ENCODE measurements at places on chromosomes 3 and 15.

GRCh38 chr3:60384341-60384740 lies 866.9 kb downstream of the FHIT start:
- DNase-seq = no peak

GRCh38 chr15:35229085-35229484 lies 144.0 kb upstream of the NANOGP8 start:
- DNase-seq = no peak

DNA sequence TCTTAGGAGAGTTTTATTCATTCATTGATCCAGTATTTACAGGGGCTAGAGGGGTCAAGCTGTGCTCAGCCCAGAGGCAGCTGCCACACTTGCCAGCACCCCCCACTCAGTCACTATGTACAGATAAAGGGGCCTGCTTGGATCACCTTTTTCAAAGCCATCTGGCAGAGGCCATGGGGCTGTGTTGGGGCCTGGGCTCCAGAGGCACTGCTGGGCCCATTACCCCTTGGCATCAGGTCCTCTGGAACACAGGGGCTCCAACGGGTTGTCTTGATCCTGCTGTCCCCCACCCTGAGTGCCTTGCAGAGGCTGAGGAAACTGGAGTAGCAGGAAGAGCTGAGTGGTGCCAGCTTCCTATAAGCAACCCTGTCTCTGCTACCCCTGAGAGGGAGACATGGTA lies 43.9 kb downstream of the SEMA3G start:
- DNase-seq = no peak

- no peak for DNase-seq
Measured at GRCh38 chr15:33132722-33133345, 61.7 kb downstream of the FMN1 start.

DNA sequence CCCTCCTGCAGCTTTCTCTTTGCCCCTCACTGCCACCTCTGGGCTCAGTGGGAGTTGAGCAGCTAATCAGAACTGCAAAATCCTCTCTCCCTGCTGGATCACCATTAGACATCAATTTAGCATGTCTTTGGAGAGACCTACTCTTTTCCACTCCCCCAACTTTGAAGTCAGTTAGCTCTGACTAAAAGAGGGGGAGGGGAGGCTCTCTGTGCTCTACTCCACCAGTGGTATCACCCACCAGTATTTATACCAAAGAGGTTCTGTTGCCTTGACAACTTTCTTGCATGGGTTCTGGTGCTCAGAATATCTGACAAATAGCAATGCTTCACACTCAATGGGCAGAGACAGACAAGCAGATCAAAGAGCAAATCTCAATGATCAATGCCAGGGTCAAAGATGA lies 146.2 kb upstream of the ROPN1 start:
- DNase-seq = no peak

DNA sequence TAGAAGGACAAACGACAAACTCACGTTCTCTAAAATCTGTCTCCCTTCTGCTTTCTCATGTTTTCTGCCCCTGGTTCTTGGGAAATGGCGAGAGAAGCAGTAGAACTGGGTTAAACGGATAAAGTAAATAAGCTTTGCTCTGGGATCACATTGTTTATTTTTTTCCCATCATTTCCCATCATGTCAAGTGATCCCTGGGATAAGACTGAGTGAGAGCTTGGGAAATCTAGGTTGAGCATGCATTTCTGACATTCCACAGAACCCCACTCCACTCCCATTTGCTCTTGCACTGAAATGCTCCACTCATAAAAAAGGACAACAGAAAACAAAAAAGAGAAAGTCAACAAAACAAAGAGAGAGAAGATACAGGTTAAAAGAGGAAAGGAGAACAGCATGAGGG lies 69.1 kb downstream of the SEMA6D start:
- no peak for DNase-seq

- no peak for DNase-seq
Measured at GRCh38 chr3:15660055-15660935, 58.8 kb downstream of the BTD start.

GRCh38 chr3:4742359-4742758 lies 236.9 kb upstream of the BHLHE40 start:
- DNase-seq = no peak

DNA sequence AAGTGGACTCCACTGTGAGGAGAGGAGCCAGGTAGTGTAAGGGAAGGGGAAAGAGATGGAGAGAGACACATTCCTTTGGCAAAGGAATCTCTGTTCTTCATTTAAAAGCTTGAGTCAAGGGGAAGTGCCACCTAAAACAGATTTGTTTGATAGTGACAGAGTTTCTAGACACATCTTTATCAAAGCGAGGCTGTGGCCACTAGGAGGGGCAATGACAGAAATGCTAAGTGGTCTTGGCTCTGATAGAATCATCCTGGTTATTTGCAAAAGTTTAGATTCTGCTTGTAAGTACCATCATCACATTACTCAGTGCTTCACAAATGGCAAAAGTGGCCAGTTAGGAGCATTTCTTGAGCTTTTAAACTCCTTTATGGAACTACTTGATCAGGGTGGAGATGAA lies 261.4 kb downstream of the CNTN3 start:
- no peak for DNase-seq

DNA sequence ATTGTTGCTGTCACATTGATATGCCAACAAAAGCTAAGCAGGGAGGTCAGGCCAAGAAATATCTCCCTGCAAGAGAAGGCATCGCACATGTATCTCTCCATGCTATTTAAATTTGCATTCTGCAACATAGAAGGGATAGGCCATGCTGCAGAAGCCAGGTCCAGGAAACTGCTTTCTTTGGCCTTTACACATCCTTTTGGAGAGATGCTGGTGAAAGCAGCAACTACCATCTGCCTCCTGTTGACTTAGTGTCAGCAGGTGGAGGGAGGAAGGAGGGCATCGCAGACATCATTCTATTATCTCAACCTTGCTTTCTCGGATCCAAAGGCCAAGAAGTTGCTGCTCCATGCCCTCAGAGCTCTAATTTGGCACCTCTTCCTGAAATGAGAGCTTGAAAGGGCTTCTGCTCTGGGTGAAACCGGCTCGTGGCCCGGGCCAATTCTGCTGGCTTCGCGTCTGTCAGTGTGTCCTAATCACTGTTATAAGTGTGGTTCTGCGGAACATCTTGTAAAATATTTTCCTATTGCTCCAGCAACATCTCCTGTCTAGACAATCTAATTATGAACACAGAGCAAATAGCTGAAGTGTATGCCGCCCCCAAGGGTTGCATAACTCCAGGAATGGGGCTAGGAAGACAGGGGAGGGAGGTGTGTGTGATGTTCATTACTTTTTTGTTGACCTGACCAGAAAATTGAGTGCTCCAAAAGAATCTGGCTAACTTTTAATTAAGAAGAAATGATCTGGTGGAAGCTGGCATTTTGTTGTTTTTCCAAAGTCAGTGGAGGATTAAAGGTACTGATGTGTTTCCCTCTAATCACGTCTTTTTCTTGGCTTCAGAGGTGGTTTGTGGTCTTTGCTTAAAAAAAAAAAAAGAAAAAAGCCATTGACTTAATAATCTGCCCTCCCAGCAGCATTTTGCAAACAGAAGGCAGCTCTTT lies 89.1 kb downstream of the TPRG1 start:
- DNase-seq = no peak

DNA sequence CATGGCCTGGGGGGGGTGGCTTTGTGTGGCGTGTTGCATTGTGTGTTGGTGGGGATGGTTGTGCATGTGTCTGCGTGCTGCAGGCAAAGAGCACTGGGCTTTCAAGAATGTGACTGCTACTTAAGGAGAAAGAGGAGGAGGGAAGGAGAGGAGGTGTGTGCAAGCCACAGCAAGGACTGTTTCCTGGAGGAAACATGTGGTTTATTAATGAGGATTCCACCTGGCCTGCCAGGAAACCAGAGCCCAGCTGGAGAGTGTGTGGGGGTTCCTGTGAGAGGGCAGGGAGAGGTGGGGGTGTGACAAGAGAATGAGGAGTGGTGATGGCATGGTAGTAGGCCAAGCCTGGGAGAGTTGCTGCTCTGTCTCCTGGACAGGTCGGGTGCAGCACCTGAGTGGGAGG lies 258.1 kb upstream of the ROPN1 start:
- DNase-seq = no peak

DNA sequence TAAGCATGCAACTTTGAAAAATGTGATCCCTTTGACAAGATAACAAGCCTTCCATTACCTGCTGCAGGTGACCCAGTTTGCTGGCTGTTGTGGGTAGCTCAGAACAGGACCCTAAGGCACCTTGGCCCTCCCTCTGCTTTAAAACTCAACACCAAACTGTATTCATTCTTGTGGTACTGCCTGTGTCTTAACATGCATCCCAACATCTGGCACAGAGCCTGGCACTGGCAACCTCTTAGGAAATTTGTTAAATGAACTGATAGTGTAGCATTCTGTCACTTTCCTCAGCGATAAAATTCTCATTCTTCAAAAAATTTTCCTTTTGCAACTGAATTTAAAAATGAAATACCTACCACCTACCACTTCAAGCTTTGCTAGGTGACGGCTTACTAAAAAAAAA lies 287.3 kb upstream of the ADAMTS9 start:
- DNase-seq = no peak

- DNase-seq = no peak
Measured at GRCh38 chr15:74306781-74307217, 60.6 kb downstream of the CYP11A1 start.

DNA sequence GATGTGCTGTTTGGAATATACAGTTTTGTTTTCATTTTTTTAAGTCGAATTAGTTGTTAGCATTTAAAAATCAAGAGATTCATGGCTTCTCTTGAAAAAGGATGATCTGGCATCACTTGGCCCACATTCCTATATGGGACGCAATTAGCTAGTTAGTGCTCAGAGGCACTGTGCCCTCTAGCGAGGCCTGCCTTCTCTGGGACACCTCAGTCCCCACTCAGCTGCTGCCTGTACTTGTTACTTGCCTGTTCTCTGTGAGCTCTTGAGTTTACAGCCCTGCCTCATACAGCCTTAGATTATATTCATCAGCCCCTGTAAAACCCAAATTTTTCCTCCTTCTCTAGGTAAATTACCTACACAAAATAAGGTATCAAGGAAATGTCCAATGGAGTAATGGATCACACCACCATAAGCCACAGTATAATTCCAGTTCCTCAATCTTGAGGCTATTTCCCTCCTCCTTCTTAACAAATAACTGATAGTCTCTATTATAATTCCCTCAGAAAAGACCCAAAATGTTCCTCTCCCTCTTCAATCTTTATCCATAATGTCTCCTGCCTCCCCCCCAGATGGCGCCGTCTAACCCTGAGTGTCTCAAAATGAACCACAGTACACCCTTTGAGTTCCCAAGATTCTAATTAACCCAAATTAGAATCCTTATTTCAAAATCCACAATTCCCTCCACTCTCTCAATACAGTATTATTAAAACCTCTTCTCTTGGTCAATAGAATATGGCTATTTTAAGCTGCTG lies 2.7 kb downstream of the ZMAT3 start:
- DNase-seq = peak; percentile 33

- no peak for DNase-seq
Measured at GRCh38 chr15:85008474-85009260, 27.0 kb downstream of the PDE8A start.

- DNase-seq = no peak
Measured at GRCh38 chr3:10873415-10873814, 57.4 kb downstream of the SLC6A11 start.

- no peak for DNase-seq
Measured at GRCh38 chr3:184315871-184316661, 1.7 kb downstream of the EIF4G1 start.

- no peak for DNase-seq
Measured at GRCh38 chr3:165642761-165643420, 194.3 kb downstream of the BCHE start.

GRCh38 chr3:12983319-12983718 lies 89.9 kb downstream of the IQSEC1 start:
- DNase-seq = no peak

GRCh38 chr15:82640672-82641071 lies 6.5 kb downstream of the CPEB1 start:
- no peak for DNase-seq

GRCh38 chr3:123447749-123448517 lies 957 bp downstream of the ADCY5 start:
- DNase-seq = peak; percentile 44

DNA sequence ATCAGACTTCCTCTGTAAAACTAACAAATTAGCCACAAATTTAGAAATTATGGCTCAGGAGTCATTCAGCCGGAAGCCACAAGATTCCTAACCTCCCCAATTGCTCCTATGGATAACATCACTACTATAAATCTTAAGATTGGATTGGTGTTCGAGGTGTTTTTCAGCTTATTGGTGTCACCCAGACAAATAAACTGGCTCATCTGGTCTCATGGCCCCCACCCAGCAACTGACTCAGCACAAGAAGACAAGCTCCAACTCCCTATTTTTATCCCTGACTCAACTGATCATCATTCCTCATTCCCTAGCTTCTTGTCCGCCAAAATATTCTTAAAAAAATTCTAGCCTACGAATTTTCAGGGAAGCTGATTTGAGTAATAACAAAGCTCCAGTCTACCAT lies 135.1 kb upstream of the STRIT1 start:
- DNase-seq = no peak

DNA sequence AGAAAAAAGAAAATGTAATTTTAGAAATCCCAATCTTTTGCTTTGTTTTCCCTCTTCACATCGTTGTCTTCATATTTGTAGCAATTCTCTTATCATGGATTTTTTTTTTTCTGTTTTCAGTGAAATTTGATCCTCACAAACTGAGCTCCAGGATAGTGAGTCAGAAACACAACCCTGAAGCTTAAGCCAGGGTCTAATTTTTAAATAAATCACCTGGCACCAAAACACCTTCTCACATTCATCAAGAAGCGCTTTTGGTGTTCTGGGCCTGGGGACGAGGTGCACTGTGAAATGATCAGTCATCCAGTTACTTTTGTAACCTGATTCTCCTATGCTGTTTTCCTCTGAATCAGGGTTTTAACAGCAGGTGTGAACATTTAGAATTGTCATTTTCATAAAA lies 87.7 kb downstream of the REC114 start:
- no peak for DNase-seq

DNA sequence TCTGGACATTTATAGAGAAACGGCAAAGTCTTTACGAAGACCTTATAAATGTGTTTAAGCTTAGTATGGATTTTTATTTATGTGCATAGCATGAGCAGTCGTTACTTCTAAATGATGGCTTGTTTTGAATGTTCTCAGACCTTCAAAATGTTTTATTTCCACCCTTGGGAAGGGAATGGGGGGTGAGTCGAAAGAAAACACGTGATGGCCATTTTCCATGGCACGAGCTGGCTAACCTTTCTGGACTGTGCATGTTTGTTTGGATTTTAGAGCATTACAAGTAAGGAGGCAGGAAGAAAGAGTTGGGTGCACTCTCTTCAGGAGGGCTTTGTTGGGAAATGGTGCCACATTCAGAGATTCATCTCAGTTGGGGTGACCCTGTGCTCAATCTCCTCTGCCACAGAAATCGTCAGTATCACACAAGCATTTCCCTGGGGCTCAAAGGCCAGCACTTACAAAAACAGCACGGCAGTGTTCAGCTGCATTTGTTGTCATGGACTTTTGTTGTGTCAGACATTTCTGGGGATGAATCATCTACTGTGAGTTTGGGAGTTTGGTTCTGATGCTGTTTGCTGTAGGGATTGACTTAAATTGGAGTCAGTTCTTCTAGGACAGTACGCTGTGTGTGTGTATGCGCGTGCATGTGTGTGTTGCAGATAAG lies 52.3 kb upstream of the ADAMTS9 start:
- no peak for DNase-seq
